ENCODE measurements at places on chromosomes 13 and 19. TPM values are rescaled to one million over a fixed set of nuclear protein-coding genes. Genes with fewer than 3 reads are reported as not detected.

Gene NANOS2
- not detected for total RNA-seq

Gene PDX1
- total RNA-seq, result not detected

Gene PRTN3
- not detected for total RNA-seq

Gene TTC9B
- not detected for total RNA-seq

Gene PDE4A
- 20.0 TPM for total RNA-seq

Measured in left ventricle myocardium inferior (tissue), 1 donor.